ENCODE measurements at places on chromosomes 2 and 18.

- no peak for DNase-seq
Observed at GRCh38 chr2:217941886-217942728, 60.7 kb downstream of the TNS1 start.

GRCh38 chr18:71238974-71239624, 950.3 kb downstream of the SOCS6 start:
- DNase-seq = no peak

GRCh38 chr18:12301263-12302005, 6.6 kb upstream of the TUBB6 start:
- no peak for DNase-seq

GRCh38 chr2:168521053-168521741, 65.1 kb downstream of the CERS6 start:
- DNase-seq = no peak

- DNase-seq = no peak
Observed at GRCh38 chr2:239820836-239821693, 204.1 kb downstream of the NDUFA10 start.

Measured in SK-N-MC (cell line).